Motor neuron (in vitro differentiated cells): ENCODE measurements at places on chromosomes 2 and 18. TPM values are rescaled to one million over a fixed set of nuclear protein-coding genes. Genes with fewer than 3 reads are reported as not detected.

The UCN gene
- total RNA-seq = 0.61 TPM in 1 of 2 replicates, not detected in the other

The ROCK2 gene
- 17.3 and 21.2 TPM in 2 replicates for total RNA-seq

The POTEI gene
- 0.09 and 0.96 TPM in 2 replicates for total RNA-seq

The UGT1A8 gene
- not detected in 2 replicates for total RNA-seq

The FBXO48 gene
- total RNA-seq = 0.54 and 0.89 TPM in 2 replicates

The LCT gene
- 0.11 and 0.13 TPM in 2 replicates for total RNA-seq

The SLC14A1 gene
- total RNA-seq = 0.38 and 0.87 TPM in 2 replicates

The UPP2 gene
- 1.1 and 2.9 TPM in 2 replicates for total RNA-seq

The VWC2L gene
- total RNA-seq = 0.69 TPM in 1 of 2 replicates, not detected in the other

The SIGLEC15 gene
- total RNA-seq = 0.57 and 0.83 TPM in 2 replicates

The CDK15 gene
- total RNA-seq = 0.09 and 0.31 TPM in 2 replicates
